ENCODE measurements at places on chromosomes 1 and 21. TPM values are rescaled to one million over a fixed set of nuclear protein-coding genes. Genes with fewer than 3 reads are reported as not detected.

- H3K4me1 ChIP-seq, result no peaks in the 10 kb centered on the region
- DNase-seq, result no peak
- no peaks in the 10 kb centered on the region for H3K27me3 ChIP-seq
- H3K4me3 ChIP-seq, result no peak overlapping the region
- peaks cover 22% of the 10 kb centered on the region for H3K36me3 ChIP-seq
Observed at GRCh38 chr1:179352236-179352635, 13.5 kb upstream of the AXDND1 start.

MXRA8 gene
- 0.74 TPM for total RNA-seq

DNA sequence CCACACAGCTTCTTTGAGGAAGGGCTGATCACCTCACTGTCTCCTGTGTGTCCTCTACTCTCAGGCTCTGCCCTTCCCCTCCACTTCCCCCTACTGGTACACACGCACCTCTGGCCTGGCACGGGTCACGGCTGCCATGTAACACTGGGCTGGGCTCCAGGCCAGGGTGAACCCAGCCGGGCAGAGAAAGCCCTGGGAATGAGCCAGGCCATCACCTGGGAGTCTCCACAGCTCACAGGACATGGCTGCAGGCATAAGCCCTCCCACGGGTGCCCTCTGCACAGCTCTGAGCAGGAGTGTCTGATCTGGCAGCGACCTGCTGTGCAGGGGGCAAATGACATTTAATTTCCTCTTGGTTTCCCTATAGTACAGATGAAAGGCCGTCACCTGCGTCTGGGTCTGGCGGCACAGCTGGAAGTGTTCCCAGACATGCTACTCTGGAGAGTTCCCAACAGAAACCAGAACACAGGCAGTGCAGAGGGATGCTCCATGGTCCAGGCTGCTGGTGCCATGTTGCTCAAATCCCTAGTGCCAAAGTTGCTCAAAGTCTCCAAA is 61.2 kb downstream of the ERI3 start:
- no peaks in the 10 kb centered on the region for H3K27me3 ChIP-seq
- peaks cover 8% of the 10 kb centered on the region for H3K36me3 ChIP-seq
- no peak for DNase-seq

- H3K27ac ChIP-seq, result no peak overlapping the region
- H3K36me3 ChIP-seq, result no peaks in the 10 kb centered on the region
- no peak for DNase-seq
- no peaks in the 10 kb centered on the region for H3K27me3 ChIP-seq
- H3K4me3 ChIP-seq, result no peak overlapping the region
Observed at GRCh38 chr1:48794816-48795215, 18.1 kb upstream of the BEND5 start.

- peaks cover 66% of the 10 kb centered on the region for H3K4me1 ChIP-seq
- H3K4me3 ChIP-seq, result no peak overlapping the region
- DNase-seq, result no peak
- H3K27ac ChIP-seq, result peak overlapping the region; percentile 17
Observed at GRCh38 chr1:31583082-31583994, 7.0 kb downstream of the TINAGL1 start.

LCE1B gene
- not detected for total RNA-seq

DNA sequence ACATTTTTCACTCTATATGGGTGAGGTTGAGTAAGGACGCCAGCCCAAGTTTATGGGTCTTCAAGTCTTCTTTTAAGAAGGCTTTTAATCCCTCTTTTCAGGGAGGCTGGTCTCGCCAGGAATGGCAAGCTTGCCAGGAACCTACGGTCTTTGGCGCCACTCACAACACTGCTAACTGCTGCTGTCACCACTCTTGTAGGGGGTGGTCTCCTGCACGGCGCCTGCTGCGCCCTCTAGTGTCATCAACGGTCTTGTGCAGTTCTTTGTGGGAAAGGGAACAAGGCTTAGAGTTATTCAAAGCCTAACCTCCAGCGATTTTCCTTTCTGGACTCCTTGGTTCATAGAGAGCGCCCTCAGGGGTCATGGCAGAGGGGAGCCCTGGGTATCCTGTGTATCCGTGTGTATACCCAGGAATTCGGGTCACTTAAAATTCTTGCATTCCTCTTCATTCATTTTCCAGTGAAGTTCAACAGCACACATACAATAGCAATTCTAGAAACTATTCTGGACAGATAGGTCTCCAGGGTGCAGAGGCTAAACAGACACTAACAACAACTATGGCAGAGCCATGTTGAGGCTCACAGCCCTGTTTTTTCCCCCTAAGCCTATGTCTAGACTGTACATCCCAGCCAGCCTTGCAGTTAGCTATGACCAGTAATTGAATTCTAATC is 392.8 kb upstream of the CAMK1G start:
- no peak overlapping the region for H3K27ac ChIP-seq
- no peaks in the 10 kb centered on the region for H3K36me3 ChIP-seq
- H3K4me1 ChIP-seq, result no peaks in the 10 kb centered on the region
- no peaks in the 10 kb centered on the region for H3K27me3 ChIP-seq
- DNase-seq, result peak; percentile 33

ANKRD34A gene
- total RNA-seq, result 1.1 TPM

DNA sequence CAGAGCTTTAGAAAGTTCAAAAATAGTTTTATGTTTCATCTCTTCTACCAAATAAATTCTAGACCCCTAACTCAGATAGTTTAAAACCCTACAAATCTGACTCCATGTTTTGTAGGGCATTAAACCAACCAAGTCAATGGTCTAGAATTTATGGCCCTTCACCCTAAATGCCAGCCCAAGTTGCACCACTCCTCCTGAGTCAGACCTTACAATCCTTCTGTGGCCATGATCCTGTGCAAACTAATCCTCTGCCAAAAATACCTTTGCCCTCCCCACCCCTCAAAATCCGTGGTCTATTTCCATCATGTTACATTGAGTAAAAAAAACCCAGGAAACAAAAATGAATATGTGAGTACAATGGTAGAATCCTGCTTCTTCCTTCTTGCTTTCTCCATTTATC is 179.3 kb downstream of the NR5A2 start:
- no peaks in the 10 kb centered on the region for H3K4me1 ChIP-seq
- H3K4me3 ChIP-seq, result no peak overlapping the region
- H3K27ac ChIP-seq, result no peak overlapping the region
- H3K27me3 ChIP-seq, result no peaks in the 10 kb centered on the region
- no peak for DNase-seq
- H3K36me3 ChIP-seq, result no peaks in the 10 kb centered on the region

- no peaks in the 10 kb centered on the region for H3K27me3 ChIP-seq
- no peak for DNase-seq
- H3K36me3 ChIP-seq, result no peaks in the 10 kb centered on the region
- H3K27ac ChIP-seq, result no peak overlapping the region
Observed at GRCh38 chr21:35942211-35943144, 117.8 kb downstream of the SETD4 start.

KRTAP13-2 gene
- total RNA-seq, result not detected

DNA sequence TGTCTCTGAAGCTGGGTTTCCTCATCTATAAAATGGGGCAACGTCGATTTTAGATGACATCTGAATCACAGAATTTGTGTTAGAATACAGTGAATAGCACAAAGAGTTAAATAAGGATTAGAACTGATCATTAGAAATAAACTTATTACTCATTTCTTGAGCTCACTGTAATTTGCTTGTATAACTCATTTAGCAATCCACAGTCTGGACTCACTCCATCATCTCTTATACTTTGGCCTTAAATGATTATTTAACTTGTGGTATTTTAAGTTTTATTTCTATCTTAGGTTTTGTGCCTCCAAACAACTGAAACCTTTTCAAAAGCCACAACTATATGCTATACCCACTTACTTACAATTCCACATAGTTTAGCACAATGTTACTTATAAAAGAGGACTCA is 128.0 kb downstream of the CDC42BPA start:
- no peaks in the 10 kb centered on the region for H3K4me1 ChIP-seq
- no peak for DNase-seq
- no peak overlapping the region for H3K4me3 ChIP-seq

GRCh38 chr21:33855190-33855589 is 60.4 kb downstream of the ATP5PO start:
- peaks cover 9% of the 10 kb centered on the region for H3K4me1 ChIP-seq
- no peak overlapping the region for H3K4me3 ChIP-seq
- no peak overlapping the region for H3K27ac ChIP-seq

FOXJ3 gene
- total RNA-seq, result 51.1 TPM

- H3K27me3 ChIP-seq, result no peaks in the 10 kb centered on the region
- no peaks in the 10 kb centered on the region for H3K36me3 ChIP-seq
- peaks cover 12% of the 10 kb centered on the region for H3K4me1 ChIP-seq
- no peak overlapping the region for H3K4me3 ChIP-seq
- DNase-seq, result no peak
Observed at GRCh38 chr1:63882048-63882704, 108.4 kb downstream of the ROR1 start.

- no peak for DNase-seq
- peak within 1 kb of the TSS; percentile 87 for H3K4me3 ChIP-seq
- H3K4me1 ChIP-seq, result peaks cover 54% of the 10 kb centered on the region
Observed at GRCh38 chr1:155978325-155978972, at the start of gene ARHGEF2. Gene ARHGEF2 (minus strand): TSS chr1:155978547. CDS start chr1:155978427, 120 bp downstream.

HOOK1 gene
- total RNA-seq, result 30.9 TPM

- no peak overlapping the region for H3K4me3 ChIP-seq
- no peaks in the 10 kb centered on the region for H3K4me1 ChIP-seq
- no peak overlapping the region for H3K27ac ChIP-seq
- H3K27me3 ChIP-seq, result no peaks in the 10 kb centered on the region
Observed at GRCh38 chr21:35529171-35529863, 480.2 kb upstream of the RUNX1 start.

All from HCT116 (cell line).